ENCODE measurements at places on chromosomes 5 and 9.

DNA sequence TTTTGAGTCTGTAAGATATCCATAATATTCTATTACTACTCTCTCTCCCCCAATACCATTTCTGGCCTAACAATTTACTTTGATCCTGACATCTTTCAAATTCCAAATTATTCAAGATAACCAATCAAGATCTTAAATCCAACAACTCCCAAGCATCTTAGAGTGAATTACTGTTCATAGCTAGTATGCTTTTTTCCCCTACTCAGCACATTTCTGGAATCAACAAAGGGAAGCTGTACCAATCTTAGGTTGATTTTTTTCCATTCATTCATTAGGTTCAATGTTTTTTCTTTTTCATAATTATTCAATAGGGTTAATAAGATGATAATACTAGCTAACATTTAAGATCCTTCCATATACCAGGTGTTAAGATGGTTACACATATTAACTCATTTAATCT lies 50.3 kb upstream of the MTMR12 start:
- DNase-seq, result no peak

DNA sequence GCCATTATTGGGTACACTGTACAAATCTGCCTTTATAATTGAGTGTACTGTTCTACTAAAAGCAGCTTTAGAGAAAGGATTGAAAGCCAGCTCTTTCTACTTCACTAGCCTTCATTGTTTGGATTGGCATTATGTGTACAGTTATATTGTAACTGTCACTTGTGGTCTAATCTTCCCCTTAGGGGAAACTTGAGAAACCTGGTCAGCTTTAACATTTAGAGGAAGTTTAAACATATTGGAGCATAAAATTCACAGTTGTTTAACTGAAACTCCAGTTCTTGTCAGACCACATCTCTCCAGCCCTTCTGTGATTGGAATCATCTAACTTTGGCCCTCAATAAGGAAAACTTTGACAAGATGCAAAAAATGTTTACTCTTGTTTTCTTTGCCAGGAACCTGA lies 24.6 kb downstream of the PIK3R1 start:
- DNase-seq, result no peak

- no peak for DNase-seq
Measured at GRCh38 chr5:132765311-132766019, 11.6 kb downstream of the SEPTIN8 start.

GRCh38 chr5:10466446-10467073 lies 24.9 kb downstream of the ROPN1L start:
- no peak for DNase-seq

DNA sequence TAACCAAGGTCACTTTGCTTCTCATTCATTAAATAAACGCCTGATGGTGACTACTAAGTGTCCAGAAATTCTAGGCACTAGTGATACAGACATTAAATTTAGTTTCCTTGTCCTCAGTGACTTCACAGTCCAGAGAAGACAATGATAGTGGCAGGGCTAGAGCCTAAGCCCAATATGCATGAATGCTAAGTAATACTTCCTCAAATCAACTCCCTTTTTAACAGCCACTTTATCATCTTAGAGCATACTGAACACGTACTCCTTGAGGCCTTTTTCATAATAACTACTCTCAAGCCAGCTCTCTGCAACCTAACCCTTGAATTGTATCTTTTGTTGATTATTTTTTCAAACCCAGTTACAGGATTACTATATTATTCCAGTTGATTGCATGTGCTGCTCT lies 74.1 kb downstream of the STX17 start:
- DNase-seq, result no peak

GRCh38 chr5:79612667-79613198 lies 492 bp downstream of the TENT2 start:
- no peak for DNase-seq

DNA sequence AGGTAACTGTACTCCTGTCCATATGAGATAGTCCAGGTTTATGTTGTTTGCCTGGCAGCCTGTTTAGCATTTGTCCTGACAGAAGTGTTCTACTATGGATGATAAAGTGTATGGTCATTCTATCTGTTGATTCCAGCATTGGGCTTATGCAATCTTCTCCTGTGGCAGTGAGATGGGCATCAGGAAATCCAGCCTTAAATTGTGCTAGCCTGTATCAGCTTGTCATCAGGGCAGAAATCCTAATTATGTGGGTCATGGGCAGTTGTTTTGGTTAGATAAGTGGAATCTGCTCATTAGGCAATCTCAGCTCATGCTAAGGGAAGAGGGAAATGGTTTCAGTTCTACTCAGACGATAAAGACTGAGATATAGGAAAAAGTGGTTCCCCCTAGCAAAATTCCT lies 247.4 kb upstream of the CHD1 start:
- DNase-seq, result no peak

GRCh38 chr9:78325343-78325742 lies 28.4 kb downstream of the PSAT1 start:
- DNase-seq, result no peak

DNA sequence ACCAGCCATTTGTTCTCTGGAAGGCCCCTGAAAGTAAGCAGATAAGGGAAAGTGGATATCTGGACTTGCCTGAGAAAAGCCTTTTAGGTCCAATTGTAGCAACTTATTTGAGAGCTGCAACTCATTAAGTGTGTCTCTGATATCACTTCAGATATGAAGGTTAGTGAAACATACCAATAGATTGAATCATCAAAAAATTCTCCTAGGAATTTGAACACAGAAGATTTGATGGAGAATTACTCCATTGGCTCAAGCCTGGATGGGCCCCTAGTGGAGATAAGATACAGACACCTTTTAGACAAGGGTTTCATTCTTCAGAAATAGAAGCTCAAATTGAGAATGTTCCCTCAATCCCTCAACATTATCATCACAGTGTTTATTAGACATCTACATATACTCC lies 356.7 kb downstream of the NDUFS4 start:
- DNase-seq, result no peak

DNA sequence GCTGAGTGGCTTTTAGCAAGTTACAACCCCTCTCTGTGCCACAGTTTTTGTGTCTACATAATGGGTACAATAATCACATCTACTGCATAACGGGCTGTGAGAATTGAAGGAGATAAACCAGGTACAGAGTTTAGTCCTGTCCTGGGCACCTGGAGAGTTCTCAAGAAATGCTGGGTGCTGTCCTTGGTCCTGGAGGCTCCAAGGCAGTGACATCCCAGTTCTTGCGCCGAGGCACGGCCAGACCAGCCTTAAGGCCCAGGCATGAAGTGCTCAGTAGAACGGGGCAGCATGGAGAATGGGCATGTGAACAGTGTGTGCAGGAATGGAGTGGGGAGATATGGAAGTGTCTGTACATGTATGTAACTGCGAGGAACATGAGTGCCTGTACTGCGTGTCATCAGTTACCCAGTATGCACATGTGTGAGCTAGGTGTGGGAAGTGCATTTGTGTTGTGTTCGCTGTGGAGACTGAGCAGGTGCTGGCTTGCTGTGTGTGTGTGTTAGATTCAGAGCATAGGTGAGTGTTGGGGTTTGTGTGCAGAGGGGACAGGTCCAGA lies 6.3 kb upstream of the UNC5A start:
- DNase-seq, result no peak

Data from frontal cortex (tissue), 4 donors.